SK-N-SH (cell line): ENCODE measurements at places on chromosomes 6 and 20. TPM values are rescaled to one million over a fixed set of nuclear protein-coding genes. Genes with fewer than 3 reads are reported as not detected.

RIMS4 gene
- 0.13 and 0.44 TPM in 2 replicates for polyA plus RNA-seq

C6orf15 gene
- polyA plus RNA-seq: not detected in 2 replicates

EYS gene
- polyA plus RNA-seq: 0.05 TPM in 1 of 2 replicates, not detected in the other

SMLR1 gene
- 0.03 TPM in 1 of 2 replicates, not detected in the other for polyA plus RNA-seq

TPD52L1 gene
- polyA plus RNA-seq: 0.13 and 0.19 TPM in 2 replicates

DEFB132 gene
- polyA plus RNA-seq: not detected in 2 replicates

RSPH4A gene
- 0.30 and 0.37 TPM in 2 replicates for polyA plus RNA-seq

IMPG1 gene
- polyA plus RNA-seq: not detected in 2 replicates

NEURL2 gene
- polyA plus RNA-seq: 3.5 and 4.7 TPM in 2 replicates

RNF217 gene
- polyA plus RNA-seq: 0.28 and 0.32 TPM in 2 replicates

SEMG1 gene
- not detected in 2 replicates for polyA plus RNA-seq

DUSP15 gene
- 4.3 and 5.4 TPM in 2 replicates for polyA plus RNA-seq

PI16 gene
- 0.02 TPM in 1 of 2 replicates, not detected in the other for polyA plus RNA-seq

WDR46 gene
- 153 and 172 TPM in 2 replicates for polyA plus RNA-seq

GSTA2 gene
- polyA plus RNA-seq: not detected in 2 replicates

NQO2 gene
- polyA plus RNA-seq: 19.2 and 22.5 TPM in 2 replicates

C20orf202 gene
- polyA plus RNA-seq: not detected in 2 replicates

PRRT1 gene
- polyA plus RNA-seq: 1.2 and 1.5 TPM in 2 replicates

JAG1 gene
- 6.0 and 7.7 TPM in 2 replicates for polyA plus RNA-seq

PBOV1 gene
- not detected in 2 replicates for polyA plus RNA-seq
